ENCODE measurements at places on chromosomes 1 and 21.

DNA sequence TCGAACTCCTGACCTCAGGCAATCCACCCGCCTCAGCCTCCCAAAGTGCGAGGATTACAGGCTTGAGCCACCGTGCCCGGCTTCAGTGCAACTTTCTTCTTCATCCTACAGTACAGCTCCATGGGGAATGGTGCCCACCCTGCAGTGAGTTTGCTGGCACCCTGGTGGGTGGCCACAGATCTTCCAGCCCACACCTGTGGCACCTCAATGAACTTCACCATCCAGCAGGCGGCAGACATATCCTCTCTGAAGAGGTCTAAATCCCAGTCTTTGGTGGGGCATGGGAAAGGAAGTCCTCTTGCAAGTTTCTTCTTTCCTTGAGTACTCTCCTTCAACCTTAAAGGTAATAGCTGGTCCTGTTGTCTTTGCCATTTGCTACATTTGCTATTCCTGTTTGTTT lies 18.1 kb upstream of the ZBTB8A start:
- DNase-seq: no peak

- no peak for DNase-seq
These were observed 141.3 kb upstream of the NCAM2 start for GRCh38 chr21:20856926-20857325.

DNA sequence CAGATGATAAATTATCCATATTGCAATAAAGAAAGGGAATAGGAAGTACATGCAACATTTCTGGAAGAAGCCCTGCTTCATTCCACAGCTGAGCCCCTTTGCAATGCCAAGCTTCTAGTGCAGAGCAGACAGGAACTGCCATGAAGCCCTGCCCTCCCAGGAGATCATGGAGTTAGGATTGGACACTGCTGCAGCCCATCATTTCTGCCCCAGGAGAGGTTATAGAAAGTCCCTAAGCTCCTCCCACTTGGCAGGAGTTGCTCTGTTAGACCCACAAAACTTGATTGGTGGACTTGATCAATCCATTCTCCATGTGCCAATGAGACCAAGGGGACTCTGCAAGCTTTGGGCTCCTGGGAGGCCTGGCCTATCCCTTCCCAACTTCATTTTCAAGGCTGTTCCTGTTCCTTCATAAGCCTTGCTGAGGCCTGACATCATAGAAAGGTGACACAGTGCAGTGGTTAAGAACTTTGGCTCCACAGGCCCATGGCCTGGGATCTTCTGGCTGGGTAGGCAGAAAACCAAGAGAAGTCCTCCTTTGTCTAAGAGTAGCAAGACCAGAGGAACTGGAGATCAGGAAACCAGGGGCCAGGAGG lies 1.3 kb upstream of the LAPTM5 start:
- DNase-seq: no peak

DNA sequence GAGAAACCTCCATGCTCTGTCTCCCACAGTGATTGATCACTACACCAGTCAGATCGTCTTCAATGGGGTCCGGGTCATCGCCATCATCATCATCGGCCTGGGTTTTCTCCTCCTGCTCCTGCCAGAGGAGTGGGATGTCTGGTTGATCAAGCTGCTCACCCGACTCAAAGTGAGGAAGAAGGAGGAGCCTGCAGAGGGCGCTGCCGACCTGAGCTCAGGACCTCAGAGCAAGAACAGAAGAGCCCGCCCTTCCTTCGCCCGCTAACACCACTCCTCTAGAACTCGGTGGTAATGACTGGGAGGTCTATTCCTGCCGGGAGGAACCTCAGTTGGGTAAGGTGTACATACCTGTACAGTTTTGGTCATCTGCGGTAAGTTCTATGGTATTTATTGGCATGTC lies 50.3 kb upstream of the COA6 start:
- no peak for DNase-seq

DNA sequence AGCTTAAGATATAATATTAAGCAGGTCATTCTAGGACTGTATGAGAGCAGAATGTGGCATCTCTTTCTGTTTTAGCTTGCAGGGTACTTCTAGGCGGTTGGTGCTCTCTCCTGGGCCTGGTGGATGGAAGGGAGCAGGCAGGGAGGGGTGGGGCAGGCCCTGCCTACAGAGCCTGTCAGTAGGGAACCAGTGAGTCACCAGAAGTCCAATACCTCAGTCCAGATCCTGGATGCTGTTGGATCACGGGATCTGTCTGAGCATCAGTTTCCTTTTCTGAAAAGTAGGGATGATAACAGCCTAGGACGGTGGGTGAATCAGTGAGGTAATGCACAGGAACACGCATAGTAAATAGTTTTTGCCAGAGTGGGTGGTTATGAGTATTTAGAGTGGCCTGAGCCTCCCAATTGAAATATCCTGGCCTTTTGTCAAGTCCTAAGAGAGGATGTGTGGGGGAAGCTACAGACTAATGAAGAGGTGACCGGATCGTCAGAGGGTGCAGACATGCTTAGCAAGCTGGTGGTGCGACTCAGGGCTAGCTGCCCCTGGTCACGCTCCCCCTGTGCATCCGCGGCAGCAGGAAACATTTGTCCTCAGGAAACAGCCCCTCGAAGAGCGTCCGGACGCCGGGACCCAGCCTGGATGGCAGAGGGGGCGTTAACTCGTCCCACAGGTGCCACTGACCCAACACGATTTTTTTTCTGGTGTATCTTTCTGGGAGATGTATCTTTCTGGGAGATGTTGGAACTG lies 23.9 kb downstream of the NAV1 start:
- DNase-seq: no peak

GRCh38 chr1:6850537-6850936 lies 65.3 kb downstream of the CAMTA1 start:
- DNase-seq: no peak

DNA sequence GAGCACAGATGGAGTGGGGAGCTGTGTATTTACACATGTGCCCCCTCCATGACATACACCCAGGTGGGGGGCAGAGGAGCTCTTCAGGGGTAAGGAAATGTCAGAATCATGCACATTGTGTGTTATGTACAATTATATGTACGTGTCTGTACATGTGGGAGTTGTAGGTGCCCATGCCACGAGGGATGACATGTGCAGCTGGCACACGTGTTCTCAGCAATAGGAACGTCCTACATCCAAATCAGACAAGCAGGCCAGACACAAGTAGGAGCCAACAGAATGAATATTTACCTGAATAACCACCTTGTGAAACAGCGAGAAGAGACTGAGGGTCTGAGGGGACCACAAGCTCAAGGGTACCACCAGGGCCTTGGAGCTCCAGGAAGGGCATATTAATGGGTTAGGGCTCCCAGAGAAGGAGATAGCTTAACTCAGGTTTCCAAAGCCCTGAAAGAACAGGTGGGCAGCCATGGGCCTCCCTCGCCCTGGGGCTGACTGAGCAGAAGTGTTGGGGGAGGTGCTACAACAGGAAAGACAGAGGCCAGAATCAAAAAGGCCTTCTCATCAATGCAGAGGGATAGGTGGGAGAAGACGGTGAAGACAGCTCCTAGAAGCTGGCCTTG lies 3.2 kb downstream of the COL16A1 start:
- DNase-seq: no peak

DNA sequence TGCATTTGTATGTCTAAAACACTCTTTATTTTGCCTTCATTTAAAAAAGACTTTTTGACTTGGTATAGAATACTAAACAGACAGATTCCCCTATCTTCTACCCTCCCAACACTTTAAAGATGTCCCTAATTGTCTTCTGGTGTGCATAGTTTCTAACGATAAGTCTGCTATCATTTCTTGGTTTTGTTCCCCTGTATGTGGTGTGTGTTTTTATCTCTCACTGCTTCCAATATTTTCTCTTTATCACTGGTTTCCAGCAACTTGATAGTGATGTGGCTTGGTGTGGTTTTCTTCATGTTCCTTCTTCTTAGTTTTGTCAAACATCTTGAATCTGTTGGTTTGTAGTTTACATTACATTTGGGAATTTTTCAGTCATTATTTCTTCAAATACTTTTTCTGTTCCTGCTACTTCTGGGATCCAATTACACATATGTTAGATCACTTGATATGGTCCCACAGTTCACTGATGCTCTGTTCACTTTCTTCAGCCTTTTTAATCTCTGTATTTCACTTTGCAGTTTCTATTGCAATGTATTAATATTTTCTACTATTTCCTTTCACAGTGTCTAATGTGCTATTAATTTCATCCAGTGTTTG lies 23.2 kb downstream of the F5 start:
- DNase-seq: no peak

Measured in NCI-H1694 treated with DMSO at 0.1 percent for 48 hours (cell line).